Ascending aorta (tissue), 2 donors: ENCODE measurements at places on chromosomes 7 and 10. TPM values are rescaled to one million over a fixed set of nuclear protein-coding genes. Genes with fewer than 3 reads are reported as not detected.

Gene LLCFC1
- not detected for total RNA-seq

Gene RFC2
- 37.7 TPM for total RNA-seq

Gene PNLIP
- not detected for total RNA-seq

- no peaks in the 10 kb centered on the region for H3K36me3 ChIP-seq
- no peak overlapping the region for H3K27ac ChIP-seq
- DNase-seq = no peak
- H3K4me1 ChIP-seq = no peaks in the 10 kb centered on the region
- H3K27me3 ChIP-seq = no peaks in the 10 kb centered on the region
These were observed 133.6 kb downstream of the THSD7A start for GRCh38 chr7:11698384-11698871.
